Fibroblast of skin of back (primary cell): ENCODE measurements at places on chromosomes 6 and 20.

DNA sequence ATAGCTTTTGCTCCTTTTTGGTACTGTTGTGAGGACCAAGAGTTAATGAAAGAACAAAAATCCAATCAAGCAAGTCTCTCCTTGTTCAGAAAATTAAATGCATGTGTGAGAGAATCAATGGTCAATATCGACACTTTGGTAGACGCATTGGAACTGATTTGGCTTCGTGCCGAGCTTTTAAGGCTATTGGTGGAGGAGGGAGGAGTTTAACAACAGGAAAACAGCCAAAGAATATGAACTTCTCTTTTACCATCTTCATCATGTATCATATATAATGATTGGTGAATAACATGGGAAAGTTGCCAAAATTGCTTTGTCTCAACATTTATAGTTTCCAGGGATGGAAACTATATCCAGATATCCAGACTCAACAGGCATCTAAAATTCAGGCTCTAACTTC is 266.5 kb upstream of the CITED2 start:
- DNase-seq: no peak

- DNase-seq: peak; percentile 55
These were observed 122.2 kb upstream of the PTPN1 start for GRCh38 chr20:50387996-50388332.

GRCh38 chr6:49698478-49698877 is 14.9 kb downstream of the CRISP2 start:
- DNase-seq: no peak

- peak; percentile 95 for DNase-seq
These were observed 4.6 kb downstream of the SMIM29 start for GRCh38 chr6:34243901-34244884.

- no peak for DNase-seq
These were observed 41.1 kb upstream of the BMP6 start for GRCh38 chr6:7684843-7685242.

DNA sequence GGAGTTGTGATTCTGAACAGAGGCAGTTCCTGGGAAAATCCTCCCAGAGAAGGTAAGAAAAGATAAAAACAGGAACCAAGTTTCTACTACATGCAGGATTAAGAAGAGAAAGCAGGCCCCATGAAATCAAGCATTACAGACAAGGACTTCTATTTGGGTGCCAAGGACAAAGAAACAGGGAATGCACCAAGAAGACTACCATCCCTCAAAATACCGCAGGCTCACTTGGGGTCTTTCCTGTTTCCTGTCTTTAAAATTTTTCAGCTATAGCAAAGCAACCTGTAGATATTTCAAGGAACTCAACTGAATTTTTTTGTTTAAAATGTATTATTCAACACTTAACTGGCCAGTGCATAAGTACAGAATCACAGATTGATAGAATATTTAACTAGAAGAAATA is 107.5 kb downstream of the THEMIS start:
- DNase-seq: no peak

DNA sequence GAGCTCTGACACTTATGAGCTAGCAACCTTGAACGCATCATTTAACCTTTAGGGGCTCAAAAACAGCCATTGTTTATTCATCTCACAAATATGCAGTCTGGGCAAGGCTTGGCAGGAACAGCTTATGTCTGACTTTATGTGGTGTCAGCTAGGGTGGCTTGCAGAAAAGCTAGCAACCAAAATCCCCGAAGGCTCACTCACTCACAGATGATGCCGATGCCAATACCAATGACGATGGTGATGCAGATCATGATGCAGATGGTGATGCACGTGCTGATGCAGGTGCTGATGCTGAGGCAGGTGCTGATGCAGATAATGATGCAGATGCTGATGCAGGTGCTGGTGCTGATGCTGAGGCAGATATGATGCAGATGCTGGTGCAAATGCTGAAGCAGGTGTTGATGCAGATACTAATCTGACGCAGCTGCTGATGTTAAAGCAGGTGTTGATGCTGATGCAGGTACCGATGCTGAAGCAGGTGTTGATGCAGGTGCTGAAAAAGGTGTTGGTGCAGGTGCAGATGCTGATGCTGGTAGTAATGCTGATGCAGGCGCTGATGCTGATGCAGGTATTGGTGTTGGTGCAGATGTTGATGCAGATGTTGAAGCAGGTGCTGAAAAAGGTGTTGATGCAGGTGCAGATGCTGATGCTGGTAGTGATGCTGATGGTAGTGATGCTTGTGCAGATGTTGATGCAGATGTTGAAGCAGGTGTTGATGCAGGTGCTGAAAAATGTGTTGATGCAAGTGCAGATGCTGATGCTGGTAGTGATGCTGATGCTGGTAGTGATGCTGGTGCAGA is 195.6 kb downstream of the NFATC2 start:
- peak; percentile 67 for DNase-seq

- DNase-seq: no peak
These were observed 1.9 kb downstream of the CST9L start for GRCh38 chr20:23566199-23566932.

- DNase-seq: no peak
These were observed 3.1 kb downstream of the NTSR1 start for GRCh38 chr20:62711703-62712101.

GRCh38 chr6:46932526-46933319 is 11.0 kb upstream of the ADGRF5 start:
- DNase-seq: peak; percentile 78

GRCh38 chr6:54315656-54316055 is 7.4 kb downstream of the TINAG start:
- DNase-seq: no peak

DNA sequence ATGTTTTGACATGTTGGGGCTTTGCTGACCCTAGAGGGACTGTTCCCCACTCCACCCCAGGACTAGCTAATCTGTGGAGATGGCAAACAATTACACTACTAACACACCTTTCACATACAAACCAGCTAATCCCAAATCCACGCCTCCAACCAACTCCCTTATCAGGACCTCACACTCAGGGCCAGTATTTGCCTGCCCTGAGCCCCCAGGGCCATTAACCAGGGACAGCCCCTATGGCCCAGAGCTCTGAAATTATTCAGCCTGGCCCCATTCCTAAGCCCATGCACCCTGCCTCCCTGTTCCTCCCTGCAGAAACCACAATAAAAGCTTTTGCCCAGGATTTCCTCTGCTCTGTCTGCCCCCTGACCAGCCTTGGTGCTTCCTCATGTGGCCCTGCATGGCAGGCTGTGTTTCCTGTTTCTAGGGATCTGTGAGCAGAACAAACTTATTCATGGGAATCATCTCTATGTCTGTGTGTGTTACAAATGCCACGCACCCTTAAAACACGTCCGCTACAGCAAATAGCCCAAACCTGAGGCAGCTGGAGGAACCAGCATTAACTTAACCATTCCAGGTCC is 121.2 kb downstream of the PXDC1 start:
- DNase-seq: no peak

- DNase-seq: no peak
These were observed 7.0 kb upstream of the C20orf144 start for GRCh38 chr20:33655164-33655563.

DNA sequence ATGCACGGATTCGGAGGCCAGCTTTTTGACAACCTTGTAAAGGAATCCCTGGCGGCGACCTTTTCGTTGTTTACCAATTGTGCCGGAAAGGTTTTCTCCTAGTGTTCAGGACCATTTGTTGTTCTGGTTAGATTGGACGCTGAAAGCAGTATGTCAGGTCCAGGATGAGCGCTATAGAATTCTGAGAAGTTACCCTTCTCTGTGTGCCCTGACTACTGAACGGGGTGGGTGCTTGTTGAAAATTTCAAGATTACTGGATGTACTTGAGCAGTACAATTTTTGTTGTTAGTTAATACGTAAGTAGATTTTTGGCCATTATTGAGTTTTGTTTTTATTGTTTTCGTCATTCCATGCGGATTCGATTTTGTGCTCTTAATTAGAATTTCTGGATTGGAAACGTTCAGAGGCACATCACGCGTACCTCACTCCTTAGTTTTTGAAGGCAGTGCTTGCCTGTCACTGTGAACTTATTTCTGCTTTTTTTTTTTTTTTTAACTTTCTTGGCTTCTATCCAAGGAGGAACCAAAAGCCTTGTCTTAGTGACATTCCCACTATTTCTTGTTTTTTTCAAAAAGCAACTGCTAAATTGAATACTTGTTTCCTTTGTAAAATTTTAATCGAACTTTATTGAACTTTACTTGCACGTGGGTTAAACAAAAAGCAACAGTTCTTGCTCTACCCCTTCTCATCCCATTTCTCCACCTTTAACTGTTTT is 898 bp downstream of the XRN2 start:
- DNase-seq: no peak

GRCh38 chr6:152815230-152815872 is 64.8 kb downstream of the VIP start:
- no peak for DNase-seq

DNA sequence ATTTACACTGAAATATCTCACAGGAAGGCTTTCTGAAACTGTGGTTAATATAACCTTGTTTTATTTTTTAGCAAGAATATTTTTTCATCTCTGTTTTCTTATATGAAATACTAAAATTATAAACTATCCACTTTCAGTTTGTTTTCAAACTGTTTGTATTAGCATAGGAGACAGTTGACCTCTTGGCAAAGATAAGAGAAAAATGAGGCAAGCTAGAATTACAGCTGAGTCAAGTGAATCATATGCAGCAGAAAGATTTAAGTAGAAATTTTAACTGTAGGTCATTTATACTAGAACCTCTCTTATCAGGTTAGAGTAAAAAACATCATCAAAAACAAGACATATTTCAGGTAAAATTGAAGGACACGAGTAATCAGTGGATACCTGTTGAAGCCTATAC is 792.6 kb downstream of the PHF3 start:
- no peak for DNase-seq

- DNase-seq: peak; percentile 83
These were observed 43.8 kb upstream of the DYNLRB1 start for GRCh38 chr20:34472246-34472925.

DNA sequence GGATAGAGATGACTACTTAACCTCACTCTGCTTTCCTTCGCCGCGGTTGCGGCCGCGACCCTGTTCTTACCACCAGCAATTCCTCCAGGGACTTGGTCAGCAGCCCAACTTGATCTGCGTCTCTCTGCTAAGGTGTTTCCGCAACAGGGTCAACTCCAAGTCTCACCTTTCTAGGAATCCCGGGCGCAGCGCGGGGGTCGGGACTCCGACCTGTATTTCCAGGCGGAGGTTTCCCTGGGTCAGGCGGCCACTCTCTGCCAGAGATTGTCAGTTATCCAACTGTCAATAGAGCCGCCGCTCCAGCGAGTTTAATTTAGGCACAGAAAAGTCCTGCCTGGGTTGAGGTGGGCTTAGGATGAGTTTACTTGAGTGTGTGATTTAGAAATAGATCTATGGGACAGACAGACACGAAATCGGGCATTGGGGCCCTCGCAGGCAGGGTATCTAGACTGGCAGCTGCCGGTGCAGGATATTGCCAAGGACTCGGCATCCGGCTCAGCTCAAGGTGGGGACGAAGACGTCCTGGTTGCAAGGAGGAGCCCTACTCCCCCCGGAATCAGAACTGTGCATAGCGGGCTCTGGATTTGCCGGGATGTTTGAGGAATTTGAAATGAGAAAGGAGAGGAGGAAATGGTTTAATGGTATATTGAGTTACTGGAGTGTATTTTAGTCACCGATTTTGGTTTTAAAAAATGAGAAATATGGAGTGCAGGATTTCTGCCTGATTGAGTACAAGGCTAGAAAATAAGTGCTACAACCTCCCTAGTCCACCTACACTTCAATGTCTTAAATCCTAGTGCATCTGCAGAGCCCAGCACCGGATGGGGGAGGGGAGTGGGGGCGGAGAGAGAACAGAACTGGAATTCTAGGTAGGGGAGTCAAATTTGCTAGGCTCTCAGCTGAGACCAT is 23.7 kb downstream of the POM121L2 start:
- no peak for DNase-seq

DNA sequence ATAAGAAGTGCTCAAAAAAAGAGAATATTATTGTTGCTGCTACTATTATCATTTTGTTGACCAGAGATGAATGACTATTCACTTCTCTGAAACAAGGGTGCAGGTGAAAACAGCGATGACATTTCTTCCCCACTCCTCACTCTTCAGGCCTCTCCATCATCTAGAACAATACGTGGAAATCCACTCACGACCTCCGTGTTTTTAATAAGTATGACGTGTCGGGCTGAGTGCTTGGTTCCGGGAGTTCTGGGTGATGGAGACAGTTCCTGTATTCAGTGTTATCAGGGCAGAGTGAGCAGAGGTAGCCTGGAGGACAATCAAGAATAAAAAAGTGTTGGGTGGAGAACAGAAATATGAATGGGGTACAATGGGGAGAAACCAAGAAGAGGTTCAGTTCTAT is 130.0 kb upstream of the ZNF217 start:
- no peak for DNase-seq

- no peak for DNase-seq
These were observed at the start of gene PTCRA for GRCh38 chr6:42915732-42916131. Gene PTCRA (plus strand): TSS chr6:42916053. CDS start chr6:42916070, 17 bp downstream.

DNA sequence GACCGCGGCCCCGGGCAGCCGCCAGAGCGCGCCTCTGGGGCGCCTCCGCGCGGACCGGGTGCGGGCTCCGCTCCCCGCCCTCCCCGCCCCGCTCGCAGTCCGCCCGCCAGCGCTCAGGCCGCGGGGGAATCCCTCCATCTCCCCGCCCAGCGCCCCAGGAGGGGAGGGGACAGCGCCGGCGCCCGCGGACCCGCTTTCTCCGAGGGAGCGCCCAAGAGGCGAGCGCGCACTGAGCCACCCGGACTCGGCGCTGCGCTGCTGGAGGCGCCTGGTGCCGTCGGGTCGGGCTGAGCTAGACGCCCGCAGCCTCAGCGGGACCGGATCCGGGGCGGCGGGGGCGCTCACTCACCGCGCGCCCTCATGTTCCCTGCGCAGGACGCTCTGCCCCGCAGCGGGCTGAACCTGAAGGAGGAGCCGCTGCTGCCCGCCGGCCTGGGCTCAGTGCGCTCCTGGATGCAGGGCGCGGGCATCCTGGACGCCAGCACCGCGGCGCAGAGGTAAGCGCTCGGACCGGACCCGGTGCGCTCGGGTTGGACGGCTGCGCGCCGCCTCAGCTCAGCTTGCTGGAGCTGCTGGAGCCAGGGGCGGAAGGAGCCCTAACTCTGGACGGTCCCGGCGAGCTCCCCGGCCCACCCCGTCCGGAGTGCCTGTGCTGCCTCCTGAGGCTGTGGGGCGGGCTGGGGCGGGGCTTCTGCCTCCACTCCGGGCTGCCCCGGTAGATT is 867 bp downstream of the EBF4 start:
- peak; percentile 32 for DNase-seq

GRCh38 chr6:14440215-14440910 is 322.8 kb downstream of the CD83 start:
- DNase-seq: peak; percentile 74

DNA sequence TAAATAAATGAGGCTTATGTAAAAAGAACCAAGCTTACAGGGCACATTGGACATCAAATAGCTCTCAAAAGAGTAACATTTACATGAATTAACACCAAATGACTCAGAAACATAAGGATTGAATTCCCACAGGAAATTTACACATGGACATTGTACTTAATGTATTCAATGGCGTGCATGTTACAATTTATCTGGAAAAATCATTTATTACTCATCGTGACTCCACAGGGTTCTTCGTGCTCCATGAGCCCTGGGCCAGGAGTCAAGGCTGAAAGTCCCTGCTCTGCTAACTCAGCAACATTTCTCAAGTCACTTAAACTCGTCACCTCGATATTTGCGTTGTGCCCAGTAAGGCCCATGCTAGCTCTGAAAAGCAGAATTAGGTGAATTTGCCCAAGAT is 158.5 kb downstream of the PHACTR1 start:
- DNase-seq: peak; percentile 89
